ENCODE measurements at places on chromosomes 5 and 9.

DNA sequence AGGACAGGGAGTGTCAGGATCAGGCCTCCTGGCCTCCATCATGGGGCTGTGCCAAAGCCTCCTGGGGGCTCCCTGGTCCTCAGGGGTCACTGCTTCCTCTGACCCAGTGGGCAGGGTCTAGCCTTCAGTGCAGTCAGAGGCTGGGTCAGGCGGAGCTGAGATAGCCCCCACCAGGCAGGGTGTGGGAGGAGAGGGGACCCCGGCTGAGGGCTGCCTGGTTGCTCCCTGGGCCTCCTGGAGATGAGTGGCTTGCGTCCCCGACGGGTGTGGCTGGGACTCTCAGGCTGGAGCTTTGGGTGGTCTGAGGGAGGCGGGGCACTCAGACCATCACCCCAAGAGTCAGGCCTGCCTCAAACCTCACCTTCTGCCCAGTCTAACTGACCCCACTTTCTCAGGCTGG lies 21.7 kb downstream of the FAM163B start:
- DNase-seq, result no peak

GRCh38 chr5:124909734-124910133 lies 163.3 kb upstream of the ZNF608 start:
- DNase-seq, result no peak

DNA sequence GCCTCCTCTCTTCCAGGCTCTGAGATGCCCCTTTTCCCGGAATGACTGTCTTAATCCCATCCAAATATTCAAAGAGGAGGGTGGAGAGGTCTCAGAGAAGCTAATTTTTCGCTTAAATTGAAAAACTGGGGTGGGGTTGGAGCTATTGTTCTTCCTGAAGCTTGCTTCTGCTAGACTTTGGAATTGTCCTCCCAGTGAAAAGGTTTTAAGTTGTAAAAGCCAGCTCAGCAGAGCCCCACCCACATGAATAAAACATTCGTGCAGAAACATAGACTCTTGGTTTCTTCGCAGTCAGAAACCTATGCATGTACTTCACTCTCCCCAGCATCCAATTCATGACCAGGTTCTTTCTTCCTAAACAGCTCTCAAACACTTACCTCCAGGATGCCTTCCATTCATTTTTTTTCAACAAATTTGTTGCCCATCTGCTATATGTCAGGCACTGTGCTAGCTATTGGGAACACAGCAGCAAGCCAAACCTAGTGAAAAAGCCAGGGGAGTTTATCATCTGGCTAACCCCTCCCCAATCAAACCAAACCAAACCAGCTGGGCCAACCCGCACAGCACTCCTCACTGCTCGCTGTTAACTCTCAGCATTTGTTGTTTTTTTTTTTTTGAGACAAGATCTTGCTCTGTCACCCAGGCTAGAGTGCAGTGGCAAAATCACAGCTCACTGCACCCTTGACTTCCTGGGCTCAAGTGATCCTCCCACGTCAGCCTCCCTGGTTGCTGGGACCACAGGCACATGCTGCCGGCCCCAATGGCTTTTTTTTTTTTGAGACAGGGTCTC lies 37.9 kb upstream of the OCLN start:
- no peak for DNase-seq

GRCh38 chr9:11319538-11319937 lies 706.7 kb upstream of the PTPRD start:
- DNase-seq, result no peak

DNA sequence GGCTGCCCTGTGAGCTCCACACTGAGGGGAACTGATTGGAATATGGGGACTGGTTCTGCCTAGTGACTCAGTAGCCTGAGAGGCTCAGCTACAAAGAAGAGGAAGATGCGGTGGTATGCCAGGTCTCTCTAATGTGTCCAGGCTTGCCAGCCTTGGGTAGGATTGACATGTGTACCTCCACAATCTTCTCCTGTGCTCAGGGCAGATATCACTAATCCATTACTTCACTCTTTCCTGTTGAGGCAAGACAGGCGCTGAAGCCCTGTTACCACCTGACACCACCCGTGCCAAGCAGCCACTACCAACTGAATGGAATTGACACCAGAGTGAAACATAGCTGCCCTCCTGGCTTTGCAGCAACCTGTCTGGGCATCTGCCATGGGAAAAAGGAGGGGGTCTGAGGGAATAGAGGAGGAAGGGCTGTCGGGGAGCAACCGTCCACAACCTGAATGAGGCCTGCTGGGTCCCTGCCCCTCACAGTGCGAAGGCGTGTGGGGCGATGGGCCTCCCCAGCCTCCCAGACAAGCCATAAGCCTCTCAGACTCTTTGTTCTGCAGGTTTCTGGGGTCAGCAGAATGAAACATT lies 114.7 kb upstream of the CXCL14 start:
- DNase-seq, result no peak

GRCh38 chr9:90074316-90074962 lies 469.6 kb downstream of the GADD45G start:
- DNase-seq, result peak; percentile 45

DNA sequence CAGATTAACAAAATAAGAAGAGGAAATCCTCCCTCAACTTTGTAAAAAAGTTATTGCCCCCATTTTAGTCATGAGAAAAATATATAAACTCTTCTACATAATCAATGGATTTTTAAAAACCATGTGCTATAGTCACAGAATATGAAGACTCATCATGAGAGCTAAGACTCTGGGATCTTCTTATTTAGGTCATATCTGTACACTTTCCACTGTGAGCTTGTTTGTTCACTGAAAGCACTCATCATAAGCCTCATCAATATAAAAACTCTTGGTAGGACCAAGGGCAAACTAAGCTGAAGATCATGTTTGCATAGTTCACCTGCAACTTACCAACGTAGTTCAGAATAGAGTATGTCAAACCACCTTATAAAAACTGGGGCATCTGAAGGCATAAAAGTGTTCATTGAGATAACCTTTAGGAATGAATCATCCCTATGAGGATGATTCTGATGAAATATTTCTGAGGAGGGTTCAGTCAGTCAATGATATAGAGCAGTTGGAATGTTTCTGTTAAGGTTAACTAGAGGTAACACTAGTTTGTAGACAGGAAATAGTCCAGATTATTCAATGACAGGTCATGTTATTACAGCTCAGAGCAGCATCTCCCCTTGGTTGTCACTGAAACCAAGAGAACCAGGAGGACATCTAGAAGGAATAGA lies 289.9 kb upstream of the SMC2 start:
- DNase-seq, result no peak

DNA sequence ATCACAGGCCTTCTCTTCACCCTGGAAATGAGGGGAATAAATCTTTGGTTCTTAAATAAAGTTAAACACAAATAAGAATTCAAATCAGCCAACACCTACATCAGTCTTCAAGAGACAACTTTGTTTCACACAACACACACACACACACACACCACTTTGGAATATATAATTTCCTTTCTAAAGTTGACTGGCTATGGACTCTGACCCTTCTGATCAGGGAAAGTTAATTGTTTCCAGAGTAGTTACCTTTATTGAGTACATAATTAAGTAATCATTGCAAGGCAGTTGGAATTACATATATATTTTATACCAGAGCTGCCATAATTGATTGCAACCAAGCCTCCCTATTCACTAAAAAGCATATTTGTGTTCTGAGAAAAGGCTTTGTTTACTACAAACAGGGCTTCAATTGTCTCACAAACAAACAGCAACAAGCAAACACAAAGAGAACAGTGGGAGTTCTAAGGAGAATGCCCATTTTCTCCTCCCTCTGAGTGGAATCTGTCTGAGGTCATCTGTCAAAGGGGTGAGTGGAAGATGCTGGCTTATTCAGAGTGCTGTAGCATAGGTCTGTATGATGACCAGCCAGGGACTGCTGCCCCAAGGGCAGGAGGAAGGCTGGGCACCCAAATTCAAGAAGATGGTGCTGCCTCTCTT lies 136.6 kb downstream of the SEMA6A start:
- no peak for DNase-seq

GRCh38 chr9:129007766-129008468 lies 20.2 kb downstream of the SH3GLB2 start:
- no peak for DNase-seq

DNA sequence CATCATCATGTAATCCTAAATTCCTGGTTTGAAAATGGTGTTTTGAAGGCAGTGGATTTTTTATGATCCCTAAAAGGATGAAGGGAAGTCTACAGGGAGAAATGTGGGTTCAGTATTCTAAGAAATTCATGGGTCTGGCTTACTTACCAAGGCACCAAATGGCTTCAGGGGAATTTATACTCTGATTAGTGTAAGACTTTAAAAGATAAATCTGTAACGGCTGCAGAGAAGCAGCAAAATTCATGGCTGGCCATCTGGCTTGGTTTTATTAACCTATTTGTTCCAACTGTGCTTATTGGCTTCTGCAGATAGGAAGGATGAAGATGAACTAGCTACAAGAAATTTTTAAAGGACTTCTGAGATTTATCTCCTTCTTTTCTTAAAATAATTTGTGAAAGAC lies 222.8 kb downstream of the TENT4A start:
- no peak for DNase-seq

DNA sequence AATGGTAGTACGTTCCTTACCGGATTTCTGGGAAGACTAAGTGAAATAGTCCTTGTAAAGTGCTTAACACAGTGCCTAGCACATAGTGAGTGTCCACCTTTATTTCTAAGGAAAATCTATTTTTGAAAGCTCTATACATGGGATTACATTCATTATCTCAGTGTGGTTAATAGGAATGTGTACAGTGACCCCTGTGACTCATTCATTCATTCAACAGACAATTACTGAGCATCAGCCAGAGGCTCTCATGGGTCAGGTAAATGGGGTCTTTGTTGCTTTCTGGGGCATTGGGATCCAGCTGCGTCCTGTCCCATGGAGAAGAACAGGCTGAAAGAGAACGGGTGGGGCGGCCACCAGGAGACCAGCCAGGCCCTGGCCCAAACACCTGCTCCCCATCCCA lies 226.2 kb upstream of the TBC1D2 start:
- DNase-seq, result no peak

Measured in suppressor macrophage treated with lipopolysaccharide for 1 hour (primary cell).